ENCODE measurements at places on chromosomes 16 and 17.

DNA sequence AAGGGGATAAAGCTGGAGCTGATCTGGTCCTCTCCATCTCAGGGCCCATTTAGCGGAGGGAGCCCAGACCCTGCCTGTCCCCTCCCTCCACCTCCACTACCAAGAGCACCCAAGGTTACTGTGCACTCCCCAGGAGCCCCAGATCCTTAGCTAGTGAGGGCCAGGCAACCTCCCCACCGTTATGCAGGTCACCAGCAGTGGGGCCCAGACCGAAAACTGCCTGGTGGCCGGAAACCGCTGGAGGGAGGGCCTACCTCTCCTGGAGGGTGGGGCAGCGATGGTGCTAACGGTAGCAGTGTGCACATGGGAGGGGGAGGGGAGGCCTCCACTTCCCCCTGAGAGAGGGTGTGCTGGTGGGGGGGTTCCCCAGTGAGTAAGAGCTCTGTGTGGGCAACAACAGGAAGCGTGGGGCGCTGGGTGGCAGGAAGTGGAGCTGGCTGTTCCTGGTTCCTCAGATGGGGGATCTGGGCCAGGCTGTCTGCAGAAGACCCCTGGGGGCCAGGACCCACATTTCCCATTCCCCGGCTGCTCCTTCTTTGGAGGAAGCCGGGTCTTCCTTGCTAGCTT, 4.4 kb downstream of the FMNL1 start:
- DNase-seq = no peak

DNA sequence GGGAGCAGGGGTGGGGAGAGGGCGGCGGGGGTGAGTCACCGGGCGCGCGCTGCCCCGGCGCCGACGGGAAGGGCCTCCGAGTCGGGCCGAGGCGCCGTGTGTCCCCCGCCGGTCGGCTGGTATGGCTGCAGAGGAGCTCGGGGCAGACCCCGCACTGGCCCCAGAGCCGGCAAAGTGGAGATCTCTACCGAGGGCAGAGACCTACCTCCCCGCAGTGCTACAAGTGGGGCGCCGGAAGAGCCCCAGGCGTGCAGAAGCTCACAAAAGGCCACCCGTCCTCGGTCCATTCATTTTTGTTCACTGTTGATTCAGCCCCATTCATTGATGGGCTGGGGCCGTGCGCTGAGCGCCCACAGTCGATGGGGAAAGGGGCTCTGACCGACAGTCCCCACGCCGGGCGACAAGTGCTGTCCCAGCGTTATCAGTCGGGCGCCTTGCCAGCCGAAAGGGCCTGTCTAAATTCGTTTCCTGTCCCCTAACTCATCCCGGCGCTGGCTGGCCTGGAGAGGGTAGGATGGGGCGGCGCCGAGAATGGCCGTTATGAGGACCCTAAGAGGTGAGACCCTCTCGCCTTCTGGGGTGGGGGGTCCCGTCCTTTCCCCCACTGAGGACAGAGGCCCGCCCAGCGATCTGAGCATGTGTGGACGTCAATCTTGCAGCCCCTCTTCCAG, 709 bp upstream of the ENO3 start:
- DNase-seq = peak; percentile 69

GRCh38 chr16:50279504-50279865, 13.1 kb downstream of the ADCY7 start:
- no peak for DNase-seq

GRCh38 chr16:56514845-56515244, 5.0 kb downstream of the BBS2 start:
- DNase-seq = no peak

DNA sequence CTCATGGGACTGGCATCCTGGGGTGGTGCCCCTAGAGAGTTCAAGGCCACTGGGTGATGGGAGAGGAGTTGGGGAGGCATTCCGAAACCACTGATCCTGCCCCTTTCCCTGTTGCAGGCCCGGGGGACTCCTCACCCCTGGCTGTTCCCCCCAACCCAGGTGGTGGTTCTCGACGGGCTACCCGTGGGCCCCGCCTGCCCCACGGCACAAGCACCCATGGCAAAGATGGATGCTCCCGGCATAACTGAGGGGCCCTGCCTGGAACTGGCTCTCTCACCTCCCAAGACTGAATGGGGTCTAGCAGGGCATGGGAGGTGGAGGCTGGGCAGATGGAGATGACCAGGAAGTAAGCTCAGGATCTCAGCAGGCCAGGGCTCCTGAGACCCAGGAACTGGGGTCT, 6.6 kb downstream of the BTBD17 start:
- DNase-seq = no peak

DNA sequence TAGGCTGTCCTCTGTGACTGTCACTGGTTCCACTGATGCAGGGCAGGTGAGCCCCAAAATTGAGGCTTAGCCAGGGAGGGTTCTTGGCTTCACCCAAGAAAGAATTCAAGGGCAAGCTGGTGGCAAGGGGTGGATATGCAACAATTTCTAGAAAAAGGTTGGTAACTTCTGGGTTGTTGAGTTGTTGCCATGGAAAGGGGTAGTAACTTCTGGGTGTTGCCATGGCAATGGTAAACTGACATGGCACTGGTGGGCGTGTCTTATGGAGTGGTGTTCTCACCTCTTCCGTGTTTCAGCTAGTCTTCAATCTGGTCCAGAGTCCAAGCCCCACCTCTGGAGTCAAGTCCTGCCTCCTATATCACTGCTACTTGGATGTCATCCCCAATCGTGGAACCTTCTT, 9.5 kb upstream of the GUCY2D start:
- DNase-seq = no peak

DNA sequence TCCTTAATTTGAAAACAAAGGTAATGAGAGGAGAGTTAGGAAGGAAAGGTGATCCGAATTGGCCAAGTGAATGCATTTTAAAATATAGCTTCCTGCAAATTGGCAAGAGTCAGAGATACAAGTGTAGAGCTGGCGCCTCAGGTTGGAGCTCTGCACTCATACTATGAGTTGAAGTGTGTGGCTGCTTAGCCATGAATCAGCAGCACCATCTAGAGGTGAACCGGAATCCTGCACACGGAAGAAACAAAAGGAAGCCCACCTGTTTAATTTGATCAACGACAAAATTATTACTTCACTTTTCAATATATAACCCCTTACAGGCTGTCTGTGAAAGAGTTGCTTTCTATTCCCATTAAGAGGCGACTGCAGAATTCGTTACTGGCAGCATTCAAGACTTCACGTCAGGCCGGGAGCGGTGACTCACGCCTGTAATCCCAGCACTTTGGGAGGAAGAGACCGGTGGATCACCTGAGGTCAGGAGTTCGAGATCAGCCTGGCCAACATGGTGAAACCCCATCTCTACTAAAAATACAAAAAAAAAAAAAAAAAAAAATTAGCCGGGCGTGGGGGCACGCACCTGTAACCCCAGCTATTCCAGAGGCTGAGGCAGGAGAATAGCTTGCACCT, 1253.7 kb upstream of the CDH8 start:
- DNase-seq = peak; percentile 51

- no peak for DNase-seq
These were observed 14.4 kb upstream of the FBXO47 start for GRCh38 chr17:38981636-38982035.

DNA sequence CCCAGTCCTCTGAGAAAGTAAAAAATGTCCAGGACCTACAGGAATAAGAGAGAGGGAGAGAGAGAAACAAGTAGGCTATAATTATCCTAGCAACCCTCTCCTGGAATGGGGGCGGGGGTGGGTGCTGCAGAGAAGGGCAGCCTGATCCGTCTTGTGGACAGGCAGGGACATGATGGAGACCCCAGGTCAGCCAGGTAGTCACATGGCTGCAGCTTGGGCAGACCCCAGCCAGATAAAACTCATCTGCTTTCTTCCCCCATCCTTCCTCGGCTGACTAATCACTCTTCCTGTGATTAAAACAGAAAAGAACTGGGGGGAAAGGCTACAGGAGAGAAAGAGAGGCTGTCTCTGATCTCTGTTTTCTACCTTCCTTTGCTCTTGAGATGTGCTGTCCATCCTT, 32.6 kb downstream of the COPZ2 start:
- peak; percentile 43 for DNase-seq

DNA sequence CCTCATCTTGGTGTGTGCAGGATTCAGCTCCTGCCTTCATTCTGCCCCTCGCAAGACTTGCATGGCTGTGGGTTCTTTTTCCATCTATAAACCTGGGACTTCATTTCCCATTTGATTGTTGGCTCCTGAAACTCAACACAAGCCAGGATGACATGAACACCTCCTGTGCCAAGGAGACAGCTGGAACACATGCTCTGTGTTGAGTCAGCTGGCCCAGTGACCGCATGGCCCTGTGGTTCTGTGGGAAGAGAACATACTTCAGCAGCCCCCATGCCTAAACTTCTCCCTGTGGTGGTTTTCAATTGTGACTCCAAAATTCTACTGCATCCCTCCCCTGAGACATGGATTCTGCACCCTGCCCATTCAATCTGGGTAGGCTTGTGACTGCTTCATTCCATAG, 57.9 kb upstream of the FOXF1 start:
- no peak for DNase-seq

DNA sequence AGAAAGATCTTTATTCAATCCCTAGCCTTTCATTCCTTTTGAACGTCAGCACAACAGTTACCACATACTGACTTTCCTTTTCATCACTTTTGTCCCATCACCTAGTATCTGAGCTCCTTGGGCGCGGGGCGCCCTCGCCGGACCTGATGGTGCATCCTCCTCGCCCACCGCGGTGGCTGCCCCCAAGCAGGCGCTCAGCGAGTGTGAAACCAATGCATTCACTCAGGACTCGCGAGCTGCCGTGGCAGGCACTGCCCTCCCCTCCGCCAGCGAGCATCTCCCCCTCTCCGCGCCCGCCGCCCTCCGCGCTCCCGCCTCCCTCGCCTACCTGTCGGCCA, 756 bp downstream of the KLHL11 start:
- no peak for DNase-seq

- no peak for DNase-seq
These were observed 91.1 kb downstream of the SMG6 start for GRCh38 chr17:2212400-2212981.

DNA sequence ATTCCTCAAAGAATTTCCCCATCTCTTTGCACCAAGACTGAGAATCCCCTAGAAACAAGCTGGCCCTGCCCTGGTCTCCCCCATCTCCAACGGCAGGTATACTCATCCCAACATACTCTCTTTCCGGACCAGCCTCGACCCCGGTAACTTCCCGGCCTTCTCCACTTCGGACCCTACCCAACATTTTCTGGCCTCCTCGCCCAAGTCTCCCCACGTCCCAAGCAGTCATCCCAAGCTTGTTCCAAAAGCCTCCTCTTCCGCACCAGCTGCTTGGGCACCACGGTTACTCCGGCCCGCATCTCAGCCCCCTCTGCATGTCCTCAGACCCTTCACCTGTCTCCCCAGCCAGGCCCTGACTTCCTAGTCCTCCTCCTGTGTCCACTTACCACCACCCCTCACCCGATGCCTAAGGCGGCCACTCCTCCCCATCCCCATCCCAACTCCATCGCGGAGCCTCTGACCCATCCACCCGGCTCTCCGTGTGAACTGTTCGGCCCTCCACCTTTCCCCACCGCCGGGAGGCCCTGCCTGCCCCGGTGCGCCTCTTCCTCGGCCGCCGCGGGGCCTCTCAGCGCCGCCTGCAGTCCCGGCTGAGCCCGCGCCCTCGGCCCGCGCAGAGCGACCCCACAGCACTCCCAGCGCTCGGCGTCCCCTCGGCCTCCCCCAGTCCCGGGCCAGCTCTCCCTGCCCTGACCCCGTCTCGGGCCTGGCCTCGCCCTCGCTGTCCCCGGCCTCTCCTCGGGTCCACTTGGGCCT, 994 bp downstream of the PITPNA start:
- peak; percentile 35 for DNase-seq

DNA sequence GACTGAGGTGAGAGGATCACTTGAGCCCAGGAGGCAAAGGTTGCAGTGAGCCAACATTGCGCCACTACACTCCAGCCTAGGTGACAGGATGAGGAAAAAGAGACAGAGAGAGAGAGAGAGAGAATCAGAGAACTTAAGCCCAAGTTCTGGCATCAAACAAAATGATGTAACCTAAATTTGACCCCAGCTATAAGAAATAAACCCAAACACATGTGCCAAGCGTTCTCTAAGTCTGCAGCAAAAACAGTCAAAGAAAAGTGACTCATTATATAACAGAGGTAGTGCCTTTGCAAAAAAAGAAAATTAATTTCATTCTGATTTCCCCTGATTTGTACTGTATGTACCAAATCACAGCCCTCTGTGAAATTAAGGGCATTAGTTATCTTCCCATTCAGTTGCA, 89.5 kb downstream of the CDH11 start:
- DNase-seq = no peak

- DNase-seq = no peak
These were observed 394.1 kb downstream of the SOX9 start for GRCh38 chr17:72514891-72515290.

DNA sequence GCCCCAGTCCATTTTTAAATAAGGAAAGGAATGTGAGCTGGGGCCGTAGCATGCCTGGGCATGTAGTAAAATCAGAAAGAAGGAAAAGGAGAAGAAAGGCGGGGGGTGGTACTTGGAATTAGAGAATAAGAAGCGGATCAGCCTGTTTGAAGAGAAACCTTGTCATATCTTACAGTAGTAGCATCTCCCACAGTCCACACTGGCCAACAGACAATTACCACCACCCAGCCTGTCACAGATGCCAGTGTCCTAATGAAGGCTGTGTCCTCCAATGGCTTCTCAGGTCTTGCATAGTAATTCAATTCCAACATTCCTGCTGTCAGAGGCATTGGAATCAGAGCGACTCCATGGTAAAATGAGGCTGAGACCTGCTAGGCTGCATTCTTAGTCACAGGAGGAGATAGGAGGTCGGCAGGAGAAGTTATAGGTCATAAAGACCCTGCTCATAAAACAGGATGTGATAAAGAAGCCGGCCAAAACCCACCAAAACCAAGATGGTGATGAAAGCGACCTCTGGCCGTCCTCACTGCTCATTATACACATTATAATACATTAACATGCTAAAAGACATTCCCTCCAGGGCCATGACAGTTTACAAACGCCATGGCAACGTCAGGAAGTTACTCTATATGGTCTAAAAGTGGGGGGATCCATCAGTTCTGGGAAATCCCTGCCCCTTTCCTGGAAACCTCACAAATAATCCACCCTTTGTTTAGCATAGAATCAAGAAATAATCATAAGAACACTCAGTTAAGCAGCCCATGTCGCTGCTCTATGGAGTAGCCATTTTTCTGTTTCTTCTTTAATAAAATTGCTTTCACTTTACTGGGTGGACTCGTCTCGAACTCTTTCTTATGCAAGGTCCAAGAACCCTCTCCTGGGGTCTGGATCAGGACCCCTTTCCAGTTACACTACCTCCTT, 9.6 kb upstream of the AKAP10 start:
- DNase-seq = no peak

DNA sequence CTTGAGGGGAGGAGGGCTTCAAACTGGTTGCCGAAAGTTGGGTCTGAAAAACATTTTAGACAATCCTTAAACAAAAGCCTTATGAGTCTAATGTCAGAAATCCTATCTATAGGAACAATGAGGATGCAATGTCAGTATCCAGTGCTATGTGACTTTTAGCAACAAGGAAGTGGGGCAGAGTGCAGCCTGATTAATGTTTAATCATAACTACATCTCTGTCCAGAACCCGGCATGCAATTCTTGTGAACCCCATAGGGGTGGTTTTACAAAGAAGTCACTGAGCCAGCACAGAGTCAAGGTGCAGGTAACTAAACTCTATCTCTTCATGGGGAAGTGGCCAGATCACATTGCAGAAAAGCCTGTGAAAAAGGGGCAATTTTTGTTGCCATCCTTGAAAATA, 267.5 kb downstream of the HS3ST4 start:
- DNase-seq = no peak
